ENCODE measurements at places on chromosomes 3 and 15.
A peak's percentile ranks its signal among the peaks of the same experiment; 100 is the strongest.

- peak; percentile 98 for DNase-seq
Measured at GRCh38 chr3:152258448-152259393, 10.0 kb upstream of the MBNL1 start.

- DNase-seq, result peak; percentile 44
Measured at GRCh38 chr3:11727207-11727606, 83.5 kb upstream of the VGLL4 start.

- DNase-seq, result no peak
Measured at GRCh38 chr3:73432023-73432705, 192.6 kb downstream of the PDZRN3 start.

DNA sequence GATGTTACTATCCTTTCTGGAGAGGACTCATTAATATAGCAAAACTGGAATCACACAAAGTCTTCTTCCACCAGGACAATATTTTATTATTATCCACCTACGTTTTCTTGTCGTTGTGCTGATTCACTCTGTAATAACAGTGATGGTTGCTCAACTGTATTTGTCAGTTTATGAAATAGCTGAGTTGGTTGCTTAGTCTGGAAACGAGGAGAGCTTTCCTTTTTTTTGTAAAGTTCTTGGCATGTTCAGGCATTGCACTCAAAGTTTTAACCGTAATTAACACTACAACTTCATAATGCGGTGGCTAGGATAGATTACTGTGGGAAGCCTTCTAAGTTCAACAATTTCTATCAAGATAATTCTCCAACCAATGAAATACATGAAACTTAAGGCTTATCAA, 131.2 kb downstream of the RAP2B start:
- DNase-seq, result peak; percentile 73

GRCh38 chr3:63724987-63725386, 72.5 kb downstream of the SNTN start:
- DNase-seq, result peak; percentile 90

DNA sequence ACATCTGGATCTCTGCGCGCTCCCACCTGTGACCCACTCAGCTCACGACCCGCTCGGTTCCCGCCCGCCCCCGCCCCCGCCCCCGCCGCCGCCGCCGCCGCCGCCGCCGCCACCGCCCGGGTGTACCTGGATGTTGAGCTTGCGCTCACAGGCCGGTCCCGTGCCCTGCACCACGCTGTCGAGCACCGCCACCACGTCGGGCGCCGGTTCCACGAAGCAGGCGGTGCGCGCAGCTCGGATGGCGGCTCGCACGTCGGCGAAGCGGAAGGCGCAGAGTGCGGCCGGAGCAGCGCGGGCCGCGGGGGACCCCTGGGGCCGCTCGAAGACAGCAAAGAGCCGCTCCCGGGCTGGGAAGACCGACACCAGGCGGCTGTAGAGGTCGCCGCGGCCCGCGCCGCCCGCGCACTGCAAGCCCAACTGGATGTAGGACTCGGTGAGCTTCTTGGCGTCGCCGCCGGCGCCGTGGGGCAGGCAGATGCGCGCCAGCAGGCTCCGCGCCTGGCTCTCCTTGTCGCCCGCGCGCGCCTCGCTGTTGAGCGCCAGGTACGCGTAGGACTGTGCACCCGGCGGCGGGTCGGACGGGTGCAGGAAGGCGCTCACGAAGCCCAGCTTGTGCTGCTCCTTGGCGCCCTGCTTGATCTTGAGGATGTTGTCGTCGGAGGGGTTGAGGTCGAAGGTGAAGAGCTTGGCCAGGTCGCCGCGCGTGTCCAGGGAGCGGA, 1.1 kb downstream of the PLXND1 start:
- DNase-seq, result peak; percentile 80

DNA sequence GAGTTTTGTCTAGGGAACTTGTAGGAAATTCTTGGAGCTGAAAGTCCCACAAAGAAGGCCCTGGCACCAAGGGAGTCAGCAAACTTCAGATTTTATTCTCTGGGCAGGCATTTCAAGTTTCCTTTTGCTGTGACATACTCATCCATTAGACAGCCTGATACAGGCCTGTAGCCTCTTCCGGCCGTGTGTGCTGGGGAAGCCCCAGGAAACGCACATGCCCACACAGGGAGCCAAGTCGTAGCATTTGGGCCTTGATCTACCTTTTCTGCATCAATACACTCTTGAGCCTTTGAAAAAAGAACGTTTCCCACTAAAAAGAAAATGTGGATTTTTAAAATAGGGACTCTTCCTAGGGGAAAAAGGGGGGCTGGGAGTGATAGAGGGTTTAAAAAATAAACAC, 15.0 kb downstream of the TIGIT start:
- DNase-seq, result no peak

DNA sequence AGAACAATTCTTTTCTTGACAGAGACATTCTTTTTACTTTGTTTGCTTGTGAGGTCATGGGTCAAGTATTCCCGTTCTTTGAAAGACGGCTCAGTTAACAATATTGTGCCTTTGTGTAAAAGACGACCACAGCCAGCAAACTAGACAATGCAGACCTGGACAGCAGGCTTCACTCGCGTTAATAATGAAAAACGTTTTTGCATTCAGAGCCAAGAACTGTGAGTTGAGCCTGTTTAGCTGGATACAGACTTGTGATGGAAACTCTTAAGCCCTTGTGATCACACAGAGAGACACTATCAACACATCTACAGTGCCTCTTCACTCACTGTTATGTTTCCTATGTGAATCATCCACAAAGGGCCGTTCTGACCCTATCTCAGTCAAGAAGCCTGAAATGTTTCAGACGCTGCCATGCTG, 37.3 kb upstream of the CMTM7 start:
- DNase-seq, result no peak

- no peak for DNase-seq
Measured at GRCh38 chr3:23537101-23537551, 268.6 kb upstream of the UBE2E1 start.

GRCh38 chr15:63109920-63110319, 11.7 kb upstream of the LACTB start:
- DNase-seq, result no peak

GRCh38 chr3:1442271-1442670, 349.4 kb downstream of the CNTN6 start:
- no peak for DNase-seq

GRCh38 chr3:81985996-81986723, 224.7 kb upstream of the GBE1 start:
- no peak for DNase-seq

DNA sequence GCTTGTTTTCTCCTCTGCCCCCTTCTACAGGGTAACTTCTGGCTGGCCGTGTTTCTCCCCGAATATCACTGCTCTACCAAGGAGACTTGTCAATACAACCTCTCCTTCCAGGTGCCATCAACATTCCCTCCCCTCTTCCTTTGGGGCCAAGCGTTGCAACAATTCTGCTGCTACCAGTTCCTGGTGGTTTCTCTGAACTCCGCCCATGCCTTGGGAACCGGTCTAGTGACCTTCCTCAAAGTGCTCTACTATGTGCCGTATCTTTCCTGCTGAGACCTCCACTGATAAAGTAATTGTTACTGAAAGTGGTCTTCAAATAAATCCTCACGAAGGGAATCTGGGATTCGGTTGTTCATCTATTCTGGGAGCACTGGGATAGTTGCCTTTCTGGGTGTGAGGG, 26.2 kb downstream of the PCSK6 start:
- no peak for DNase-seq

DNA sequence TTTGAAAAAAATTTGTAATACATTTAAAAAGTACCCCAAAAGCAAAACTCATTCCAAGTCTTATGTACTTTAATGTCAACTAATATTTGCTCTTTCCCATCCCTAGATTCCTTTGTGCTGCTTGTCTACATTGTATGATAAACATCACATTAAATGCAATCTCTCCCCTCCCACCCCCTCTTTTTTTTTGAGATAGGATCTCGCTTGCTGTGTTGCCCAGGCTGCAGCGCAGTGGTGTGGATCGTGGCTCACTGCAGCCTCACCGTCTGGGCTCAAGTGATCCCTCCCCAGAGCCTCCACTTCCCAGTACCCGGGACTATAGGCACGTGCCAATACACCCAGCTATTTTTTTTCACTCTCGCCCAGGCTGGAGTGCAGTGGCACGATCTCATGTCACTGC, 12.6 kb downstream of the MAP2K1 start:
- no peak for DNase-seq

DNA sequence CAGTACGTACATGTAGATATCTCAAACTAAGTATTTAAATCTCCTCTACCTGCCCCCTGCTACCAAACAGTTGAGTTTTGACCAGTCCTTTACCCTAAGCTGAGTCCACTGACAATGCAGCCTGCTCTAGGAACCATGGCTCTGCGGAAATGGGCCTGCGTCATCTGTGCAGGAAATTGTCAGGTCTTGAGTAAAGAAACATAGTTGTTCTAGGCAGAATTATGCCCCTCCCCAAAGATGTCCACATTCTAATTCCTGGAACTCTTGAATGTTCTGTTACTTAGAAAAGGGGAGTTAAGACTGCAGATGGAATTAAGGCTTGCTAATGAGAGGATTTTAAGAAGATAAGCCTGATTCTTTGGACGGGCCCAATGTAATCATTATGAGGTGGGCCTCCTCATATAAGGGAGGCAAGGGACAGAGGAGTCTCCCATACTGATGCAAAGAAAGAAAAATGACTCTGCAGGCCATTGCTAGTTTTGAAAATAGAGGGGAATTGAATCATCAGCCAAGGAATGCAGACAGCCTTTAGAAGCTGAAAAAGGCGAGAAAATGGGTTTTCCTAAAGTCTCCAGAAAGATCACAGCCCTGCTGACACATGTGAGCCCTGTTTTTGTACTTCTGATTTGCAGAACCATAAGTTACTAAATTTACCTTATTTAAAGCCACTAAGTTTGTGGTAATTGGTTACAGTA, 5.5 kb upstream of the VGLL3 start:
- DNase-seq, result peak; percentile 61

DNA sequence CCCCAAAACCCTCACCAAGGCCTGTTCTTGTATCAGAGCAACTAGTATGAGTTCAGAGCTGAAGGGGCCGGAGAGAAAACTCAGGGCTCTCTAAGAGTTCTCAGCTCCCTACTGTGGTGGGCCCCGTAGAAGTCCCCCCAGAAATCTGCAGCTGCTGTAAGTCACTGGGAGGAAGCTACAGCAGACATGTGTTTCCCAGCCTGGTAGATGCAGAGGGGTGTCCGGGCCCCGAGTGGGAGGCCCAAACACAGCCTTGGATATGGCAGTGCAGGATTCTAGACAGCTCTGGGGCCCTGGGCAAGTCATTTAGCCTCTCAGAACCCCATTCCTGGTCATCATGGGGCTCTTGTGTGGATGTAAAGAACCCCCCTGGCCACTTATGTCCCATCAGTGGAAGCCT, 39.2 kb upstream of the CSPG4 start:
- no peak for DNase-seq

- DNase-seq, result no peak
Measured at GRCh38 chr15:70196372-70197316, 98.9 kb upstream of the TLE3 start.

DNA sequence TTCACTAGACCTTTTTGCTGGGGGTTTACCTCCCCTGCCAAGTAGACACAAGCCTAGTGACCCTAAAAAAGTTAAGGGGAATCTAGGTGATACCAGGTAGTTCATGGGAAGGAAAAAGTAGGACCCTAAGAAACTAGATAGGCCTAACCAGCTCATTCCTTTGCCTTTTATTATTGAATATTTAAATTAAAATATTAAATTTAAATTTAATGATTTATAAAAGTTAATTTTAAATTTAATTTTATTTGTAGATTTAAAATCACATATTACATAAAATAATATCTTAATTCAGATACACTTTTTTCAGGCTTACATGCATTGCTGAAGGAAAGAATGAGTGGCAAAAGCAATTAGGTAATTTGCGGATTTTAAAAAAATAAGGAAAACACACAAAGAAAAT, 584.9 kb downstream of the AGBL1 start:
- DNase-seq, result no peak

DNA sequence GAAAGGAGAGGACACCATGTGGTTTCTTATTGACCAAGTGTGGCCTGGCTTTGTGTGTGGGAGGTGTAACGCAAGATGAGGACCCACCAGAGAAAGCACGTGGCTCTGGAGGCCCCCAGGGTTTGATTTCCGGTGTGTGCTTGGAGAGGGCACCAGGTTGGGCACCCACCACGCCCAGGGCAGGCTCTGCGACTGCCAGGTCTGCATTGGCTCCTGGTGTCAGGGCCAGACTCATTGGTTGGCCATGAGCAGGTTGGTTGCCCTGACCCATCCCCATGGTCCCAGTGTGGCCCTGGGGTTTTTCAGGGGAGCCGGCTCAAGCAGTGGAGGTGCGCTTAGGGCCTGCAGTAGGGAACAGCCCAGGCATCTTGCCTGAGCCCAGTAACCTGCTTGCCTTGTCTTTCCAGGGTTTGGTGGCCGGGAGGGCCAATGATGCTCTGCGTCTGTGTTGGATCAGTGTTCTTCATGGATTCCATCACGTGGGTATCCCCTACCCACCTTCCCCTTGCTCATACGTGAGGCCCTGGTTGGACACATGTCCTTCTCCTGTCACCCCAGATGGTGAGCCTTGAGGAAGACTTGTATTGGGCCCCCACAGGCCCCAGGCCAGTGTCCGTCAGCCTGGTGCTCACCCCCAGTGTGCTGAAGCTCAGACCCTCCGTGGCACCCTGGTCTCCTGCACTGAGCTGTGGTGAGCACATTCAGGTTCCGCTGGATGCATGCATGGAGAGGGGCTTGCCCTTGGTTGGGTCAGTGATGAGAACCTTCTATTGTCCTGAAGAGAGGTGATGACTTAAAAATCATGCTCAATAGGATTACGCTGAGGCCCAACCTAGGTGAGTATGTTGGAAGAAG, 193.9 kb downstream of the UBE3A start:
- DNase-seq, result no peak

- DNase-seq, result no peak
Measured at GRCh38 chr3:194150252-194150934, 14.4 kb downstream of the HES1 start.

GRCh38 chr3:49092938-49093852, 676 bp downstream of the QRICH1 start:
- DNase-seq, result peak; percentile 93

- DNase-seq, result no peak
Measured at GRCh38 chr3:16789344-16790120, 95.2 kb upstream of the PLCL2 start.

GRCh38 chr3:100782906-100783305, 73.6 kb downstream of the TFG start:
- no peak for DNase-seq

GRCh38 chr3:52532838-52533622, 627 bp downstream of the NT5DC2 start:
- peak; percentile 9 for DNase-seq

- no peak for DNase-seq
Measured at GRCh38 chr3:189673535-189673934, 42.3 kb downstream of the TP63 start.

DNA sequence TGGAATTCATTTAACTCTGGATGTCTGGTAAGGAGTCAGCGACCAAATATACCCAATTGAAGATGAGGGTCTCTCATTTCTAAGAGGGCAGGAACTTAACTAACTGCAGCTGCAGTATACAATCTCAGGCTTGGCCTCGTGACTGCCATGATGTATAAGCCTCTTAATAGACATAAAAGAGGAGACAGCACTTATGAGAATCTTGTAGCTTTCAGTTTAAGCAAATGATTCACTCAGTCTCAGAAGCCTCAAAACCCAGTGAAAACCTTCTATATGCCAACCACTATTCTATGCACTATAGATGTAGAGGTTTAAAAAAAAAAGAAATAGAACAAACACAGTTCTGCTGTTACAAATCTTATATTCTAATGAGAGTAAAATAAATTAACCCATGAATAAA, 513.9 kb downstream of the TBL1XR1 start:
- no peak for DNase-seq

Measured in foreskin fibroblast (primary cell).